RCC 7860 (cell line): ENCODE measurements at places on chromosomes 3 and 15.
A peak's percentile ranks its signal among the peaks of the same experiment; 100 is the strongest.

DNA sequence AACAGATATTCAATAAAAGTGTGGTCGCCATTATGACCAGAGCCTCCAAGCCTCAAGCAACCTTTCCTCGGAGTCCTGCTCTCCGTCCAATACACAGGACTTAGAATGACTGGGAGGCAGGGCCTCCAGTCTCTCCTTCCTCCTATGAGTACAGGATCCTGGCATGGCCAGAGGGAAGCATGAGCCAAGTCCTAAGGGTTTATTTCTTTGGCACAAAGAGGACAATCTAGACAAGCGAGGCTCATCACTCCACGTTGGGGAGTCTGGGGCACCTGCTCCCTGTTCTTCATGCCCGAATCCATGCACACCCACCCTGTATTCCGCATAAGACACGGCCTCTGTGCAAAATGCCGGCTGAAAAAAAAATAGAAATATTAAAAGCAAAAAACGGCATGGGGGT, 6.8 kb downstream of the PRRT3 start:
- DNase-seq, result no peak

DNA sequence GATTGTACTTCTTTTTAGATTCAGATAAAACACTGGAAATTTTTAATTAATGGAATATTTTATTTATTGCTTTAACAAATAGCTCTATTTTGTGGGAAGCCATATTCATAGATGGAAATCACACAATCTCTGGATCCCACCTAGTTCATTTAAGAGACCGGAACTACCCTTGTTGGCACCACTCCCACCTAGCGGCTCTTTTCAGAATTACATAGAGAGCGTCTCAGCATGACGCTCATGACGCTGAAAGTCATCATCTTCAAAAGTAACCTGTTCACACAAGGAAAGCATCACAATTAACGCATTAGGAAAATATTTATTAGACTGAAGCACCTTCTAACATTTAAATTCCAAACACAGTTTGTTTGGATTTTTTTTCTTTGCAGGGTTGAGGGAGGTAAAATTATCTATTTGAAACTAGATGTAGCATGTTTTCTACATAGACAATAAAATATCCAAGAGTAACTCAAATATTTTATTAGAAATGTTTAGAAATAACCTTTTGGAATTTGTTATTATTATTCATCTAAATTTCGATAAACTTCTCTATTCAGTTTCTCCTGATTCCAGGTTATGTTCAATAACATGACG, 214.9 kb upstream of the ARRDC4 start:
- peak; percentile 6 for DNase-seq

DNA sequence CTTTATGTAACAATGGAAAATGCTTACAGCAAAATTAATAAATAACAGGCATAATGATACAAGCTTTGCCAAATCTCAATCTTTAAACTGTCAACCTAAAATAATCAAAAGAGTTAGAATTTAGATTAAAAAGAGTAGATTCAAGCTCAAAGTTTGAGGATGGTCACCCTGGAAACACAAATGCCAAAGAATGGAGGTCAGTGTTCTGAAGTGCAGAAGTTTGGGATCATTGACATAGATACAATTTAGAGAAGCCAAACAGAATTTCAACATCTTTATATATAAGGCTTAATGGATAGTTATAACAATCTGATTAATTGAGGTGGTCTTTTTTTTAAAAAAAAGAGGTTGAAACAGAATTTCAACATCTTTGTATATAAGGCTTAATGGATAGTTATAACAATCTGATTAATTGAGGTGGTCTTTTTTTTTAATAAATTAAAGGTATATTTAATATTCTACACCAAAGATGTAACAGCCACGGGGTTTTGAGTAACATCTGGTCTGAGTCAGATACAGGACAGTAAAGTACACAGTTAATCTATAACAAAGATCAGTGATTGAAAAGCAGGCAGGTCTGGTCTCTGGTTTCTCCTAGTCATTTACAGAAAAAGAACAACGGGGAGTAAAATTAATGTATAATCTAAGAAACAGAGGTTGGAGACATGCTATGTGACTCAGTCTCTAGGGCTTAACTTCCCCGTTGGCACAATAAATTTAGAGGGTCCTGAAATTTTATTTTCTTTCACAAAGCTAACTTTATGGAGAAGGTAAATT, 490.7 kb downstream of the GBE1 start:
- peak; percentile 83 for DNase-seq

DNA sequence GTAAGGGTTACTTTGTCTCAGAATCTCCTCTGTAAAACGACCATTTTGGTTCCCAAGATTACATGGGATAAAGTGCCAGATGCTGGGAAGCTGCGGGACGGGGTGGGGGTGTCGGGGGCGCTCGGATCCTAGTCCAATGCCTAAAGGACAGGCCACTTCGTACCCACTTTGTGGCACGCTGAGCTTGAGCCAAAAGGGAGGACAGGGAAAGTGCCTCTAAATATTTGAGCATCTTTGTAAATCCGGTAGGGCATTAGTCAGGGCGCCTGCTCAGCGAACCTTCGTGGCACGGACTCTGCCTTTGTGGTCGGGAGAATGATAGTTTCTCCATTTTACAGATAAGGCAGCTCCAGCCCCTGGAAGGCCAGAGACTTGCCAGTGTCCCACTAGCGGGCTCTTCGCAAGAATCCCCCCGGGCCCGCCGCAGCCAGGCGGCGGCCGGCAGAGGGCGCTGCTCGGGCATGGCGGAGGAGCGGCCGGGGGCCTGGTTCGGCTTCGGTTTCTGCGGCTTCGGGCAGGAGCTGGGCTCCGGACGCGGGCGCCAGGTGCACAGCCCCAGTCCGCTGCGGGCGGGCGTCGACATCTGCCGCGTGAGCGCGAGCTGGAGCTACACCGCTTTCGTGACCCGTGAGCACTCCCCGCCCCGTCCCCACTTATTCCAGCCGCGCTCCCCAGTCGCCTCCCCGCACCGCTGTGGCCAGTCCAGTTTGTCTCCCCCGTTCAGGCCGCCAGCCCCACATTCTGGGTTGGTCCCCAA, 1.8 kb downstream of the RCCD1 start:
- DNase-seq, result peak; percentile 35

DNA sequence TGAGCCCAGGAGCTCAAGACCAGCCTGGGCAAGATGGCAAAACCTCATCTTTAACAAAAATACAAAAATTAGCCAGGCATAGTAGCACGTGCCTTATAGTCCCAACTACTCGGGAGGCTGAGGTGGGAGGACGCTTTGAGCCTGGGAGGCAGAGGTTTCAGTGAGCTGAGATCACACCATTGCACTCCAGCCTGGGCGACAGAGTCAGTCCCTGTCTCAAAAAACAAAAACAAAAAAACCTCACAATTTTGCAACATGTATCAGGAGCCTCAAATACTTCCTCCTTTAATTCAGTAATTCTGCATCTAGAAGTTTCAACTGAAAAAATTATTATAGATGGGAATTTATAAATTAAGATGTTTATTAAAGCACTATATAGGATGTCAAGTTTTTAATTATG, 1.1 kb downstream of the MRPL47 start:
- no peak for DNase-seq

DNA sequence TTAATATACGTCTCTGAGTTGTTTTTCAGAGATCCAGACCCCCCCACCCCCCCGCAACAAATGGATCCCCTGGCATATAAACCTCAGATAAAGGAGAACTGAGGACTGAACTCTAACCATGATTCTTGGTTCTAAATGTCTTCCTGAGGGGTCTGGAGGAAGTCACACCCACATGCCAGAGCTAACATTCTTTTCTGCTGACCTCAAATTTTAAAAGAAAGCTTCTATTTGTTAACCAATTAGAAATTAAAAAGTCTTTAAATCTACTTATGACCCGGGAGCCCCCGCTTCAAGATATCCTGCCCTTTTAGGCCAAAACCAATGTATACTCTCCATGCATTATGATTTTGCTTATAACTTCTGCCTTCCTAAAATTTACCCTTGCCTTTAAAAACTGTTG, 188.3 kb downstream of the ECT2 start:
- no peak for DNase-seq

DNA sequence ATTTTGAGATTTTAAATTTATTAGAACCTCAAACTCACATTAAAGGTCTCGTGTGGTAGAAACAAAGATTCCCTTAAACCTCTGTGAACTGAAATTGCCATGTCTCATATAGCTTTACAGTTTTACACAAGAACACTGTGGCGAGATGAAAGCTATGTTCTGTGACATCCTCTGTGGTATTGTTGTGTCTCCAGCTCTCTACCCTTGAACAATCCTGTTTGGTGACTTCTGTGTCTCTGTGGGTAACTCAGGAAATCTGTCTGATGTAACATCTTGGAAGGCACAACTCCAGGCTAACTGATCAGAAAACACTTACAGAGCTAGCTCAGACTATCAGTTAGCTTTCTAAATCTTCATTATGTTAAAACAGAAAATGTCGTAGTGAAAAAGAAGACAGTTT, 318.8 kb upstream of the GBE1 start:
- no peak for DNase-seq
